A549 treated with Hydrocortisone at 1 μM for 4 hours (cell line): ENCODE measurements at places on chromosomes 12 and 14. TPM values are rescaled to one million over a fixed set of nuclear protein-coding genes. Genes with fewer than 3 reads are reported as not detected.

Gene TSPAN11
- 0.01 to 0.11 TPM (median 0.08 TPM) in 5 replicates for total RNA-seq

Gene SPTB
- total RNA-seq: 1.5 to 1.9 TPM (median 1.7 TPM) in 5 replicates

Gene ST8SIA1
- total RNA-seq: not detected in 5 replicates

Gene HNRNPC
- total RNA-seq: 745 to 1,119 TPM (median 806 TPM) in 5 replicates

Gene MCRS1
- total RNA-seq: 61.5 to 65.6 TPM (median 63.8 TPM) in 5 replicates

Gene MAP3K9
- 4.3 to 7.1 TPM (median 5.9 TPM) in 5 replicates for total RNA-seq

Gene CYP27B1
- 2.0 to 3.3 TPM (median 2.2 TPM) in 5 replicates for total RNA-seq

Gene C1QL4
- 4.8 to 7.6 TPM (median 6.3 TPM) in 5 replicates for total RNA-seq

Gene CLEC12A
- not detected in 5 replicates for total RNA-seq

Gene CD163L1
- 0.13 to 0.70 TPM (median 0.32 TPM) in 5 replicates for total RNA-seq

Gene MANSC4
- total RNA-seq: not detected in 5 replicates

Gene OVCH1
- not detected in 5 replicates for total RNA-seq

Gene STXBP6
- 1.9 to 2.6 TPM (median 2.0 TPM) in 5 replicates for total RNA-seq

Gene PLEKHG3
- total RNA-seq: 21.1 to 28.5 TPM (median 27.0 TPM) in 5 replicates

Gene LRRIQ1
- 0.54 to 1.2 TPM (median 0.99 TPM) in 5 replicates for total RNA-seq

Gene PRKD1
- total RNA-seq: 2.6 to 3.1 TPM (median 2.8 TPM) in 5 replicates

Gene PRB2
- total RNA-seq: not detected in 5 replicates

Gene CLEC4A
- 0.21 TPM in 1 of 5 replicates, not detected in the others for total RNA-seq

Gene KRT71
- total RNA-seq: 0.05 TPM in 1 of 5 replicates, not detected in the others

Gene RPL10L
- total RNA-seq: not detected in 5 replicates

Gene ANKRD33
- total RNA-seq: 0.03 to 0.15 TPM in 2 of 5 replicates, not detected in the others

Gene ESR2
- 0.06 to 0.15 TPM (median 0.09 TPM) in 5 replicates for total RNA-seq

Gene GARIN6
- total RNA-seq: not detected in 5 replicates

Gene COL2A1
- total RNA-seq: 0.05 to 0.13 TPM (median 0.12 TPM) in 5 replicates

Gene REM2
- total RNA-seq: 0.30 to 0.46 TPM (median 0.36 TPM) in 5 replicates

Gene EPYC
- total RNA-seq: not detected in 5 replicates
